Testis (tissue), 5 donors: ENCODE measurements at places on chromosomes 2 and 18. TPM values are rescaled to one million over a fixed set of nuclear protein-coding genes. Genes with fewer than 3 reads are reported as not detected.

Gene LHCGR
- total RNA-seq, result 7.5 TPM

Gene SCYGR4
- not detected for total RNA-seq

Gene KCNJ13
- 2.8 TPM for total RNA-seq

Gene NDUFAF7
- 60.6 TPM for total RNA-seq

Gene CXCR1
- total RNA-seq, result 0.16 TPM

Gene C2orf80
- total RNA-seq, result not detected

Gene RIT2
- not detected for total RNA-seq

Gene DAPL1
- 4.2 TPM for total RNA-seq

Gene RGPD4
- total RNA-seq, result 3.0 TPM

Gene NT5DC4
- 2.8 TPM for total RNA-seq

Gene SERPINB5
- 1.7 TPM for total RNA-seq

Gene CD207
- 0.19 TPM for total RNA-seq

Gene TCF23
- 6.7 TPM for total RNA-seq

Gene KRTCAP3
- total RNA-seq, result 4.3 TPM

Gene MRPL33
- total RNA-seq, result 175 TPM

Gene CYP27C1
- total RNA-seq, result 0.50 TPM

Gene DGKD
- 65.1 TPM for total RNA-seq

Gene SLC8A1
- total RNA-seq, result 1.4 TPM

Gene CNTNAP5
- 0.39 TPM for total RNA-seq

Gene CRYBA2
- 0.56 TPM for total RNA-seq

Gene DTNA
- 96.0 TPM for total RNA-seq

Gene MLPH
- total RNA-seq, result 6.5 TPM

Gene PRKCE
- total RNA-seq, result 33.1 TPM

Gene SERPINB12
- total RNA-seq, result 0.94 TPM

Gene TPO
- 2.9 TPM for total RNA-seq

Gene TUBA4A
- 47.6 TPM for total RNA-seq

Gene RAMP1
- total RNA-seq, result 8.9 TPM

Gene DDX1
- 66.9 TPM for total RNA-seq

Gene C2orf66
- 1.2 TPM for total RNA-seq

Gene LRRC30
- total RNA-seq, result not detected

Gene SCRN3
- total RNA-seq, result 29.1 TPM

Gene C2orf15
- total RNA-seq, result 1.7 TPM

Gene RESP18
- 0.71 TPM for total RNA-seq

Gene MAL
- total RNA-seq, result 0.79 TPM

Gene ATOH8
- 14.2 TPM for total RNA-seq

Gene DQX1
- 0.43 TPM for total RNA-seq

Gene FMNL2
- 19.8 TPM for total RNA-seq

Gene PLEKHH2
- 45.3 TPM for total RNA-seq

Gene TMEM247
- 27.2 TPM for total RNA-seq

Gene METTL5
- 48.2 TPM for total RNA-seq

Gene DCDC2C
- total RNA-seq, result 10.6 TPM

Gene FN1
- total RNA-seq, result 36.8 TPM

Gene WIPF1
- 11.1 TPM for total RNA-seq

Gene PSMD14
- total RNA-seq, result 48.0 TPM

Gene USP40
- 70.2 TPM for total RNA-seq

Gene CD8B
- 0.43 TPM for total RNA-seq

Gene MROH2A
- 5.3 TPM for total RNA-seq

Gene NOSTRIN
- total RNA-seq, result 93.8 TPM

Gene XDH
- total RNA-seq, result 0.43 TPM

Gene AKAIN1
- not detected for total RNA-seq

Gene ARHGAP25
- 6.7 TPM for total RNA-seq

Gene MAP3K19
- 6.8 TPM for total RNA-seq

Gene TCF4
- total RNA-seq, result 122 TPM
